ENCODE measurements at places on chromosomes 12 and 14.

DNA sequence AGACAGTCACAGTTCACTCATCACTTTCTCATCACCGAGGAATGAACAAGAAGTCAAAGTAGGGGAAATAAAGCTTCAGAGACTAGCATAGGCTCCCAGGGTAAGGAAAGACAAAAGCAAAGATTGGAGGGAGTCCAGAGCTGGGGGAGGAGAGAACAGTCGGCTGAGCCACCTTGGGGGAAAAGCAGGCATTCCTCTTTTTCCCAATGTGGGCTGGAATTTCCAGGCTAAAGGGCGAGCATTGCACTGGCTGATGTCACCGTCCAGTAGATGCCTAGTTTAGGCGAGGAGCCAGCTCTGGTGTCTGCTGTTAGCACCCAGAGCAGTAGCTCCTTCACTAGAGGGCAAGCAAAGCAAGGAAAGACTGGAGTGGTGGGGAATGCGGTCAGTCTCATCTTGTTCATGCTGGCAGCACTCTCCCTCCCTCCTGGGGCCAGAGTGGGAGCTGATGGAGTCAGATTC is 8.5 kb upstream of the KRT75 start:
- DNase-seq = no peak

DNA sequence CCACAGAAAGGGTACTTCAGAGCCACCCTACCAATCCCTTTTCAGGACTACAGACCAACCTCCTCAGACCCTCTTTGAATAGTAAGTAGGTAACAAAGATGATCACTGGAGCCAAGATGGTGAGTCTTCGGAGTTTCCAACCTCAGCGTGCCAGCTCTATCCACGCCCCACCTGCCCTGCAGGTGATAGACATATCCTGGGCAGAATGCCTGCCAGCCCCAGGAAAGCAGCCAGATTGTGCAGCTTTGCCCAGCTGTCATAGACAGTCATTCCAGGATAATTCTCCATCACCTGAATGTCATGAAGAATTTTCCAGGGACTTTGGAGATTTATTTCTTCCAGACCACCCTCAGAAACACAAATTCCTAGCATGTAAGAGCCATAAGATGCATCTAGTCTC is 434.4 kb downstream of the RGS6 start:
- DNase-seq = no peak

DNA sequence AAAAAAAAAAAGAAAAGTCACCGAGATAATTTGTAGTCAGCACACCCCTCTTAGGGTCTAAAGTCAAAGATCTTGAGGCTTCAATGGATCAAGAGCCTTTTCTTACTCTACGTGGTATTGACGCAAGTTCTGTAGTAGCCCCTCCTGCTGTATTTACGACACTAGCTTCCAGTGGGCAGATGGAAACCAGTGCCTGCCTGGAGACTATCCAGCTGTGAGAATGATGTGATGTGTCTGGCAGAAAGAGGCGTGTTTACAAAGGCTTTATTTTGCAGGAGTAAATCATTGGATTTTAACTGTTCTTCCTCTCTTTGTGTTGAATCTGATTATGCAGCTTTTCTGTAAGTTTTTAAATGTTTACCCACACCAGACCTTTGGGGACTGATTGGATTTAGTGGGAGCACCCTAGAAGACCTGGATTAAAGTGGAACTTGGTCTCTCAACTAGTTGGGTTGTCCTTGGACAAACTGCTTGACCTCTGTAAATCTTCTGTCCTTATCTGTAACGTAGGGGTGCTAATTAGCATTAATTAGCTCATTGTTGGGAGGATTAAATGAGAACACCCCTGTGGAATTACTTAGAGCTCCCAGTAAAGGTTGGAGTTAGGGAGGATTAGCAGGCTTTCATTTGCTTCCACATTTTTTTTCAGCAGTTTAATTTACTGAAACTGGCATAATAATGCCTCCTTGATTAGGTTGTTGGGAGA is 72.4 kb downstream of the RASSF3 start:
- DNase-seq = no peak

GRCh38 chr14:79704041-79704807 is 507.1 kb downstream of the DIO2 start:
- no peak for DNase-seq

GRCh38 chr12:83613586-83614110 is 926.9 kb downstream of the TMTC2 start:
- DNase-seq = no peak

- DNase-seq = no peak
Observed at GRCh38 chr14:31229009-31229408, 21.4 kb upstream of the HECTD1 start.

DNA sequence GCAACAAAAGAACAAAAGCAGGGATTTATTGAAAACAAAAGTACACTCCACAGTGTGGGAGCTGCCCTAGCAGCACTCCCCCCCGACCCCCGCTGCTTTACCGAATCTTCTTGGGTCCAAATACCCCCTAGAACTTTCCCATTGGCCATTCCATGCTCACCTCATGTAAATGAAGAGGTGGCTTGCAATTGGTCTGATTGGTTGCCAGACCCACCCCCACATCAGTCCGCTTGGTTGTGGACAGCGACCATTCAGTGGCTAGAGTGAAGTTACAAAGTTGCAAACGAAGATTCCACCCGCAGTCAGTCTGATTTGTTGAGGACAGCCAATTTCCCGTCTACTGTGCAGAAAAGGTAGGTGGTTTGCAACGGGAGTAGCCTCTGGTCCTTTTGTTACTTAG is 3.9 kb downstream of the STYX start:
- DNase-seq = no peak

DNA sequence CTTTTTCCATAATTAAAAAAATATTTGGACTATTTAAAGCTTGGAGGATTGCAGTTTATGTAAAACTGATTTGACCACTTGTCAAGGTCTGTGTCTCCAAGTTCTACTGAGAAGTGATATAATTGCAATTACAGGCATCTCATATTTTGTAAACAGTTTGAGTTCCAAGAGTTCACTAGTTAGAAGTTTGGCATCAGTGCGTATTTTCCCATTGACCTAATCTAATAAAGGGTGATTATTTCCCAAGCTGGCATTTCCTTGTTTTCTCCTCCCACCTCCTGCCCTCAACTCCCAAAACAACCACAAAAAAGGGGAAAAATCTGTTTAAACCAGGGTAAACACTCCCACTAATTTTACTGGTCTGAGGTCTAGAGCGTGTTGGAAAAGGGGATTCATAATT is 3.0 kb upstream of the MYF6 start:
- DNase-seq = no peak

DNA sequence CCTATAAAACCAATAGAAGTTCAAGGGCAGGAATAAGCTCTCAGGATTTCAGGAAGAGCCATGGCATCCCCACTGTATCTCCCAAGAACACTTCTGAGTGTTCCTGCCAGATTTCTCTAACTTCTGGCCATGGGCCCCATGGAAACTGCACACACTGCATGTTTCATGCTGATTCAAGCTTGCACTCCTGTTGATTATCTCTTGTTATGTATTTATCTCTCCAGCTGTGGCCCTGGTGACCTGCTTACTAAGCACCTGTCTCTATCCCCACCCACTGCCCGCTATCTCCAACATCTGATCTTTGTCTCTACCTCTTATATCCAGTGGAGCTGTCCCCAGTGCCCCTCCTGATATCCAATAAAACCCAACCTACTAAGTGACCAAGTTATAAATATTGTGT is 285.3 kb downstream of the PDZRN4 start:
- DNase-seq = no peak

DNA sequence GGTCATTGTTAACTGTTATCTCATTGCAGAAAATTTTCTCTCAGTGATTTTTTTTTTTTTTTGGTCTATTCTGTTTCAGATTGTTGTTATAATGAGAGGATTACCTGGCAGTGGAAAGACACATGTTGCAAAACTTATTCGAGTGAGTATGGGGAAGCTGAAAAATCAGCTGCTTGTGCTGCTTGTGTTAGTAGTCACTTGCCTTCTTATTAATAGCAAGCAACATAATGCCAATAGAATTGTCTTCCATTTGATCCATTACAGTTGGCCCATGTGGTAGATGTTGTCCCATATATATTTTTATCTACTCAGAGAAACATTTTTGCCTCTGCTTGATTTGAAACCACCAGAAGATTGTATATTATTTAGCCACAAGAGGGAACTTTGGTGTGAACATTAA is 53.0 kb downstream of the YLPM1 start:
- DNase-seq = no peak

DNA sequence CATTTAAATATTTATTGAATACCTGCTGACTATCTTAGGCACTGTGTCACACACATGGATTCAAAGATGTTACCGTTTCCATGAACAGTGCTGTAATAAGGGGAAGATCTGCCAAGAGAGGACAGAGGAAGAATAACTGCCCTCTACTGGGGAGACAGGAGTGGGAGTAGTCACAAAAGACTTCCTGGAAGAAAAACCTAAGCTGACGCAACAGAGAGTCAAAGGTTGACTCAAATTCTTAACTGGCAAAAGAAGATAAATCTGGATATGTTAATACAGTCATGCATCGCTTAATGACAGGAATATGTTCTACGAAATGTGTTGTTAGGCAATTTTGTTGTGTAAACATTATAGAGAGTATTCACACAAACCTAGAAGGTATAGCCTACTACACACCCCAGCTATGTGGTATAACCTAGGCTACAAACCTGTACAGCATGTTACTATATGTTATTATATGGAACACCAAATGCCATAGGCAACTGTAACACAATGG is 51.5 kb downstream of the DCAF5 start:
- no peak for DNase-seq

- DNase-seq = peak; percentile 28
Observed at GRCh38 chr14:89430391-89431236, 13.6 kb upstream of the FOXN3 start.

DNA sequence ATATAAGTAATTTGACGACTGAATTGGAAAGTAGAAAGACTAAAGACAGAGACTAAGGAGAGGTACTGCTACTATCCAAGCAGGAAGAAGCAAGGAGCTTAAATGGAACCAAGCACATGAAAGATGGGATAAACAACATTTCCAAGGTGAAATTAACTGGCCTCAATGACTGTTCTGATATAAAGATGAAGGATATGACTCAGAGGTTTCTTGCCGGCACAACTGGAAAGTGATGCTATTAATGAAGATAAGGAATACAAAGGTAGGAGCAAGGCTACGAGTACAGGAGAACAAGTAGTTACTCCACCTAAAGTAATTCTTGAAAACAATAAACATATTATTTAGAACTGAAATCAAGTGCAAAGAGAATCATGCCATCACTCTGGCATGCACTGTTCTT is 6.4 kb downstream of the SNX6 start:
- DNase-seq = no peak

- DNase-seq = no peak
Observed at GRCh38 chr12:131732-132495, 65.3 kb downstream of the IQSEC3 start.

DNA sequence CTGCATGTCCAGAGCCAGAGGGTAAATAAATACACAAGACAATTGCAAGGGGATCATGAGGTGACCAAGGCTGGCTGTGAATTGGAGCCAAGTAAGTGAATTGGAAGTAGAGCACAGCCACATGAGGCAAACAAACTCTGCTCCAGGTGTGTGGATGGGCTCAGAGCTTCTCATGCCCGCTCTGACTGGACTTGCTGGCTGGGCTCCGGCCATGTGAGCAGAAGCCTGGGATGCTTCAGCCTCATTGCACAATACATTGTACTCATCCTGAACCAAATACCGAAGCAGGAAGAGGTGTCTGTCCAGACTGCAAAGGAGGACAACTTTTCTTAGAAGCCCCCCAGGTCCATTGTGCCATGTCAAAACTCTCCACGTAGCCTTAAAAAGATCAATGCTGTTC is 193.0 kb downstream of the TTC8 start:
- no peak for DNase-seq

GRCh38 chr14:105208738-105209075 is 27.6 kb upstream of the NUDT14 start:
- DNase-seq = no peak

- no peak for DNase-seq
Observed at GRCh38 chr14:99753225-99754140, 39.7 kb upstream of the EML1 start.

DNA sequence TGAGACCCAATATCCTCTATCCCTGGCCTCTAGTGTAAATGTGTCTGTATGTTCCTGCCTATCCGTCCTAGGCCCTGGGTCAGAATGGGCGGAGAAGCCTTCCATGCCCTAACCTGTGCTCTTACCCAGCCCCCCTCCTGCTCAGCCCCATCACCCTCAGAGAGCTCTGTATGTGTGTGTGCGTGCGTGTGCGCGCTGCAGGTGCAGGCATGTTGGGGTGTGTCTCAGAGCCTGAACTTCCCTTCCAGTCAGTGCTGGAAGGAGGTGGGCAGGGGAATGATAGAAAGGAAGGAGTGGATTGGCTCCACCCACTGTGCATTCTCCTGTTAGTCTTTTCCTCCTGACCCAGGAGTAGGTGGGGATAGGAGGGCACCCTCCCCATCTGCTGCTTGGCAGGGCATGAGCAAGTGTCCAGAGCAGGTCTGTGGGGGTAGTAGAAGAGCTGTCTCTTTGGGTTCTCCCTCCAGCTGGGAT is 7.2 kb downstream of the NAB2 start:
- no peak for DNase-seq

DNA sequence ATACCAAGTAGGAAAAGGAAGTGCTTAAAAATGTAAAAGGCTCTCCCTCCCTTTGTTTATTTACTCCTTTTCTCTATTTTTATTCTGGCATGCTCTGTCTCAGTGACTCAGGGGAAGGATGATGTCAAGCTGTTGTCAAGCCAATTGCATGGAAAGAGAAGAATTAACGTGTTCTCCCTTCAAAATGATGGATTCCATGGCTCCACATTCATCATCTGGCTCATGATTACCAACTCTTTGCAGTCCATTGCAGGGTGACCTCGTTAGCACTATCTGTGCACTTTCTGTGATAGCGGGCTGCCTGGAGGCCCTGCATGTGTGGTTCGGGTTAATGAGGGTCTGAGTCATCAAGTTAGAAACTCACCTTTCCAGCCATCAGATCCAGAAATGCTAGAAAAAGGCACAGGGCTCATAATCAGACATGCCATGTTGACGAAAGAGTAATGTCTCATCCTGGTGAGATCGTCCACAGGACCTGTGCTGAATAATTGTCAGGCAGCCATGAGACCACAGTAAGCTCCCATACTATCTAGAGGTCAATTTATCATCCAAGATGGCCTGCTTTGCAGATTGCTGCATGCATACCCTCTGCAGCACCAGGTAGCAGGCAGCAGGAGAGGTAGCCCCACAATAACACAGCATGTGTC is 79.2 kb upstream of the BTG1 start:
- no peak for DNase-seq

GRCh38 chr14:57274551-57274950 is 5.8 kb downstream of the AP5M1 start:
- DNase-seq = no peak

GRCh38 chr12:93325855-93326254 is 51.9 kb upstream of the NUDT4 start:
- DNase-seq = no peak

DNA sequence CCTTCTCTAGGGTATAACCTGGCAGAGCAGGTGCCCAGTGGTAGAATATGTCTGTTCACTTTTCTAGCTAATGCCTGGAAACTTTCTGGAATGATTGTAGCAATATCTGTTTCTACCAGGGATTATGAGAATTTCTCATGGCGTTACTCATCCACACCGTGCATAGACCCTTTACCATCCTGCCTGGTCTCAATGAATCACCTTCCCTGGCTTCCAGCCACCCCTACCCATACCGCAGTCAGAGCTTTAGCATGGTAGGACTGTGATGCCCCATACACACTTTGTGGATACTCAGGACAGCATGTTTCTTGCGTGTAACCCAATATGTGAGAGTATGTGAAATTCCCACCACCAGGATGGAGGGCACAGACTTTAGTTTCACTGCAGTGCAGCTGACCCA is 45.4 kb downstream of the TUNAR start:
- no peak for DNase-seq

- DNase-seq = no peak
Observed at GRCh38 chr14:24943024-24943423, 106.9 kb downstream of the STXBP6 start.

GRCh38 chr12:49294086-49294803 is 702 bp upstream of the PRPH start:
- no peak for DNase-seq
